ENCODE measurements at places on chromosomes 13 and 19.

- DNase-seq = no peak
Measured at GRCh38 chr19:3142781-3143337, 7.0 kb downstream of the GNA15 start.

- DNase-seq = no peak
Measured at GRCh38 chr13:95038949-95039348, 262.3 kb downstream of the ABCC4 start.

DNA sequence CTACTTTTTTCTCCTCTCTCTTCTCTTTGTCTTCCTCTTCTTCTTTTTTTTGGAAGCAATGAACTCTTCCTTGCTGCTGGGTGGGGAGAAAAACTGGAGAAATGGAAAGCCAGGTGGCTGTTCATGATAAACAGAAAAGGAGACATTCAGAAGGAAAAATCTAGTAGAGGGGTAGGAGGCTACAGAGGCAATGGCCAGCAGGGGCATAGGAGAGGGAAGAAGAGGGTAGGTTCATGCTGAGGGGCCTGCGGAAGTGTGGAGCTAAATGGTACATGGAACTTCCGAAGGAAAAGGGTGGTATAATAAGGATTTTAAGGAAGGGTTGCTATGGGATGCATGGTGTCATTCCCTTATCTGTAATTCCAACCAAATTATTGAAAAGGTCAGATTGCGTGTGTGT is 17.5 kb upstream of the HS6ST3 start:
- no peak for DNase-seq

GRCh38 chr13:112454648-112455334 is 78.6 kb downstream of the SPACA7 start:
- DNase-seq = no peak

GRCh38 chr13:91355826-91356710 is 8.6 kb downstream of the MIR17HG start:
- DNase-seq = no peak

- DNase-seq = no peak
Measured at GRCh38 chr13:108572782-108573211, 56.6 kb upstream of the MYO16 start.

GRCh38 chr13:89205856-89206520 is 1534.8 kb downstream of the SLITRK5 start:
- DNase-seq = no peak

- no peak for DNase-seq
Measured at GRCh38 chr19:35732540-35733179, 9.6 kb downstream of the IGFLR1 start.

DNA sequence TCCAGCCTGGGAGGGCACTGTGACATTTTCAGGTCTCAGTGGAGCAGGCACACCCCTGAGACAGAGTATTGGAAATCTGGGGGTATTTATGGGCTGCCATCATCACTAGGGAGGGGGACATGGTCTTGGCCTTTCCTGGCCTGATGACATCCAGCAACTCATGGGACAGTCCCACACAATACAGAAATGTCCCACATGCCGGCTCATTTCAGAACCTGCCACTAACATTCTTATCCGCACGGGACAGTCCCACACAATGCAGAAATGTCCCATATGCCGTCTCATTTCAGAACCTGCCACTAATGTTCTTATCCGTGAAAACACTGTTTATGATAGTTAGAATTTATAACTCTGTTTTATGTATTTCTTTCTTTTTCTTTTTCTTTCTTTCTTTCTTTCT is 9.8 kb downstream of the SLC8A2 start:
- no peak for DNase-seq

GRCh38 chr13:95457294-95457693 is 95.2 kb upstream of the CLDN10 start:
- DNase-seq = no peak

GRCh38 chr19:10718205-10719196 is 622 bp downstream of the DNM2 start:
- DNase-seq = peak; percentile 7

GRCh38 chr13:23656637-23657371 is 86.6 kb downstream of the TNFRSF19 start:
- no peak for DNase-seq

GRCh38 chr13:85520445-85520844 is 278.8 kb downstream of the SLITRK6 start:
- DNase-seq = no peak

GRCh38 chr13:66821551-66821950 is 408.6 kb downstream of the PCDH9 start:
- no peak for DNase-seq

GRCh38 chr13:71046360-71047079 is 820.5 kb downstream of the DACH1 start:
- DNase-seq = no peak

GRCh38 chr13:30639671-30640070 is 22.0 kb downstream of the USPL1 start:
- DNase-seq = no peak

DNA sequence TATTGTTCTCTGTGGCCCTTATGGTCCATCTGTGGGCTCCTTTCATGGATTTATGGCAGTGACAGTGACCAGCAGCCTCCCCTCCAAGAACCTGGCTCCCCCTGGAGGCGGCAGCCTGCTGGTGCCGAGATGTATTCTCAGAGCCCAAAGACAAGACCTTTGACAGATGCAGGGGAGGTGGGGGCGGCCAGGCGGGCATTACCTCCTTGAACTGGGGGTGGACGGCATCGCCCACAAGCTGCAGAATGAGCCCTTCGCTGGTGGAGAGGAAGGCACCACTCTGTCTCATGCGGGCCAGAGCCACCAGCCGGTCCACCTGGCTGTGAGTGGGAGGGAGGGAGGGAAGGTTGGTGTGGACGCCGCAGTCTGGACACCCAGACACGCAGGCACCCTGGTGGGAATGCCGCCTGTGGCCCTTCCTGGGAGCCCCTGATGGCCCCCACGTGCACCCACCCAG is 6.6 kb downstream of the ISOC2 start:
- no peak for DNase-seq

GRCh38 chr19:54415901-54416673 is 823 bp downstream of the TTYH1 start:
- DNase-seq = no peak

- no peak for DNase-seq
Measured at GRCh38 chr13:72570019-72570418, 157.4 kb downstream of the MZT1 start.

GRCh38 chr13:24737042-24737441 is 26.9 kb upstream of the RNF17 start:
- DNase-seq = no peak

GRCh38 chr13:31970231-31970930 is 61.2 kb upstream of the FRY start:
- no peak for DNase-seq

- DNase-seq = no peak
Measured at GRCh38 chr13:103130681-103131210, 64.5 kb upstream of the SLC10A2 start.

DNA sequence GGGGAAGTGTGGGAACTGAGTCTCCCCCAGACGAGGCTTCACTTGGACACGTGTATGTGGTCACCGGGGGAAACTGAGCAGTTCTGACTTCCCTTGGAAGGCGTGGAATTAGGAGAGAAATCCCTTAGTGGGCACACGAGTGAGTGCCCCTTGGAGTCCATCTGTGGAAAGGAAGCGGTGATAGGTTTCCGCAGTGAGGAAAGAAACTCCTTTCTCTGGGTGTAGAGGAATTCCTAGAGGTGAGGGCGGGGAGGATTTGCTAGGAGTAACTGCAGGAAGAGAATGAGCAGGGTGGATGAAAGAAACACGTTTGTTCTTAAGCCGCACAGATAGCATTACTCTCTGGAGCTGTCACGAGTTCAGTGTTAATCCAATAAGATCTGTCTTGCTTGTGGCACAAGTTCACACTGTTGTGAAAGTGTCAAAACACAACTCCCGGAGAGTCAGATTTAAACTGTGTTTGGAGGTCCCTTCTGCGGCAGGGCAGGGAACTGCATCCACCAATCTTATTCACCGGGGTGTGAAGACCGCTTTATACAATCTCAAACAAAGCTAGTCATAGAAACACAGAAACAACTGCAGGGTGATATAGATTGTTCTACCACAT is 1.2 kb downstream of the KL start:
- no peak for DNase-seq

DNA sequence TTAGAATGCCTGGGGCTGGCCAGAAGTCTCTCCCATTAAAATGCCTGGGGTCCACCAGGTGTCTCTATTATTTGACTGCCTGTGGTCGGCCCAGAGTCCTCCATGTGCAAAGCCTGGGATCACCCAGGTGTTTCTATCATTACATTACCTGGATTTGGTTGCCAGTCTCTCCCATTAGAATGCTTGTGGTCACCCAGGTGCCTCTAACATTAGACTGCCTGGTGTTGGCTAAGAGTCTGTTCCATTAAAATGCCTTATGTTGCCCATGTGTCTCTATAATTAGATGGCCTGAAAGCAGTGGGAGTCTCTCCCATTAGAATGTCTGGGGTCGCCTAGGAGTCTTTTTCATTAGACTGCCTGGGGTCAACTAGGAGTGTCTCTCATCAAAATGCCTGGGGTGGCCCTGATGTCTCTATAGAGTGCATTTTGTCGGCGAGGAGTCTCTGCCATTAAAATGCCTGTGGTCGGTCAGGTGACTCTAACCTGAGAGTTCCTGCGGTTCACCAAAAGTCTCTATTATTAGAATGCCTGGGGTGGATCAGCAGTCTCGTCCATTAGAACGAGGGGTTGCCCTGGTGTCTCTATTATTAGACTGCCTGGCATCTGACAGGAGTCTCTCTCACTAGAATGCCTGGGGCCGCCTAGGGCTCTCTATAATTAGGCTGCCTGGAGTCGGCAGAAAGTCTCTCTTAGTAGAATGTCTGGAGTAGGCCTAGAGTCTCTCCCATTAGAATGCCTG is 1540.5 kb downstream of the UQCRFS1 start:
- DNase-seq = no peak

- DNase-seq = no peak
Measured at GRCh38 chr19:23328211-23328610, 67.1 kb downstream of the ZNF91 start.

DNA sequence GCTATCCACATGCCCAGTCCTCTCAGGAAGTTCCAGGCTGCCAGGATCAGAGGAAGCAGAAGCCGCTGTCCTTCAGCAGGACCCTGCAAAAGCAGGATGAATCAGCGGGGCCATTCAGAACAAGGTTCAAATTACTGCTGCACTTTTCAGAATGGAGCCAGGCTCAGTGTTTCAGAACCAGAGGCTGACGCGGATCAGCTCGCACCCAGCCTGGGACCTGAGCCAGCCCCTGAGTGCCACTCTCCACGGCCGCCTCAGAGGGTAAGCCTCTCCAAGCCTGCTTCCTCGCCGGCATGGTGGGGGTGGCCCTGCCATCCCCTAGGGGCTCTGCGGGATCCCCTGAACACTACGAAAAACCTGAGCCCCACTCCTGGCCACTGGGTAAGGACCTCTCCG is 24.7 kb downstream of the RASA3 start:
- no peak for DNase-seq

DNA sequence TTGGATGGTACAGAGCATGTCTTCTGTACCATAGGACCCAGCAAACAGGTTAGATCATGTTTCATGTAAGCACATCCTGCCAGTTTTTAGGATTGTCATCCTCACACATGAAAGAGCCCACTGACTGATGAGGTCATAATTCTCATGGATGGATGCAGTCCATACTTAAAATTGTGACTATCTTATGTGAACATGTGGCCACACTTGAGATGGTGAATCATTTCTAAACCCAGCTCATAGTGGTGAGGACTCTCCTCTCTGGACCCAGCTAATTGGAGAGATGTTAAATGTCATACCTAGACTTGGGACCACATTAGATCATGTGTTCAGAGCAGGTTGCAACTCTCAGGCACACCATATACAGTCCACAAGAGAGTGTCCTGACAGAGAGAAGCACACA is 24.8 kb upstream of the ZNF254 start:
- no peak for DNase-seq

DNA sequence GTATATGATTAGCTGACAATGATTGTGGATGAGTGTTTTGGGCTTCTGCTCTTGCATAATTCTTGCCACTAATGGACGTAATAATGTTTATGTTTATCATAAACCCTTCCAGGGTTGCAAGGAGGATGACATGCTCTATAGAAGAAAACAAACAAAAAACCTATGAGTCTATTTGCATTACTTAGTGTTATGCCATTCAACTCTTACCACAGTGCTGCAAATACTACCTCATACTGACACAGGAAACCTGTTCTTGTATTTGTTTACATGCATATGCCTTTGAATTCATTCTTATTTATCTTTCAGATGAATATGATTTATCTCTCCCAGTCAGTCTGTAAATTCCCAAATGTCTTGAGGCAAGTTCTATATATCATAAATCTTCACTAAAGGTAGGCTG is 39.6 kb upstream of the FREM2 start:
- no peak for DNase-seq

DNA sequence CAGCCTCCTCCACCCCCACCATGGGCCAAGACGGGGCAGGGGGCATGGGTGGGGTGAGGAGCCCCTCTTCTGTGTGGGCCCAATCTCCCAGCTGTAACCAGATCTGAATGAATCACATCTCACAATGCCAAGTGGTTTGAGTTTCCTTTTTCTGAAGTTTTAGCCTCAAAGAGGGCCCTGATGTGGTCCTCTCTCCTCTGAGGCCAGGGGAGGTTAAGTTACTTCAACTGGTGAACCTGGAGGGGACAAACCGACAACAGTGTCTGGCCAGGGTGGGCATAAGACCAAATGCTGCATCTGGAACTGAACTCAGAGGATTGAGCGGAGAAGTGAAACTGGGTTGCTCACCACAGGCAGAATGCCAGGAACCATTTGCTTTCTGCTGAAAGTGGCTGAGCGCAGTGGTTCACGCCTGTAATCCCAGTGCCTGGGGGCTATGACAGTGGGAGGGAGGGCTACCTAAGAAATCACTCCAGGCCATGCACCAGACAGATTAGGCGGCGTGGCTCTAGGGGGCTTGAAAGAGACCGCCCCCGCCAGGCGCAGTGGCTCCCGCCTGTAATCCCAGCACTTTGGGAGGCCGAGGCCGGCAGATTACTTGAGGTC is 15.4 kb upstream of the IRGC start:
- no peak for DNase-seq

GRCh38 chr13:80551650-80552497 is 210.9 kb upstream of the SPRY2 start:
- DNase-seq = no peak

- DNase-seq = no peak
Measured at GRCh38 chr19:35260694-35261304, 8.0 kb upstream of the USF2 start.

- no peak for DNase-seq
Measured at GRCh38 chr13:25267715-25268114, 19.6 kb downstream of the MTMR6 start.

GRCh38 chr13:45292176-45292575 is 48.8 kb downstream of the TPT1 start:
- DNase-seq = peak; percentile 19

DNA sequence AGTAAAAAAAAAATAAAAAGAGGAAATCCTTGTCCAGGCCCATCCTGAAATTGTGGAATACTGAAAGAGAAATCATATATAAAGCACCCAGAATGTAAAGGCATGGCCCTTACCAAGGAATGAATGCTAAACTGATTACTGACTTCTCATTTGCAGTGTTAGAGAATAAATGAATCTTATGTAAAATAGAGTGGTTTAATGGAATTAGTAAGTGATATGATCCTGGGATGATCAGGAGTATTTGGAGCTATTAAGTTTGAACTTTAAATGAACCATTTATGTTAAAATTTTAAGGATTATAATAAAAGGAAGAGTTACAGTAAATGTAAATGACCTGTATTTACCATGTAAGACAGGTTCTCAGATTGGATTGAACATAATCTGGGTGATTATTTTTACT is 75.4 kb downstream of the PDS5B start:
- no peak for DNase-seq

Data from NCI-H2107 (cell line).